Fibroblast of the aortic adventitia (primary cell): ENCODE measurements at places on chromosomes 12 and 14. TPM values are rescaled to one million over a fixed set of nuclear protein-coding genes. Genes with fewer than 3 reads are reported as not detected.

DNA sequence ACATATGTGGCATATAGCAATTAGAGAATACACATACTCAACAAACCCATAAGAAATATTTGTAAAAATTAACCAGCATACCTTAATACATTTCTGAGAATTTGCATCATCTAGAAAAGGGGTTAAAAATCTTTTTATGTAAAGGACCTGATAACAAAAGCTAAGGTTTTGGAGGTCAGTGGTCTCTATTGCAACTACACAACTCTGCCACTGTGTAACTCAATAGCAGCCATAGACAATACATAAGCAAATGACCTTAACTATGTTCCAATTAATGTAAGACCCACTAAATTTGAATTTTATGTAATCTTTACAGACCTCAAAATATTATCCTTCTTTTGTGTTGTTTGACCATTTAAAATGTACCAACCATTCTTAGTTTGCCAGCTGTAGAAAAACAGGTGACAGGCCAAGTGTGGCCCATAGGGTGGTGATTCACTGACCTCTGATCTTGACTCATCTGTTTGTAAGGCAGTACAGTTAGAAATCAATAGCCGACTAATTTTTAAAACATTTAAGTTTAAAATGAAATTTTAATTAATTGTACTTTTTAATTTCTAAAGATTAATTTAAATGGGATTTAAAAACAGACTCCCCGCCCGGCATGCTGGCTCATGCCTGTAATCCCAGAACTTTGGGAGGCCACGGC is 7.4 kb upstream of the EPS8 start:
- DNase-seq: no peak

DNA sequence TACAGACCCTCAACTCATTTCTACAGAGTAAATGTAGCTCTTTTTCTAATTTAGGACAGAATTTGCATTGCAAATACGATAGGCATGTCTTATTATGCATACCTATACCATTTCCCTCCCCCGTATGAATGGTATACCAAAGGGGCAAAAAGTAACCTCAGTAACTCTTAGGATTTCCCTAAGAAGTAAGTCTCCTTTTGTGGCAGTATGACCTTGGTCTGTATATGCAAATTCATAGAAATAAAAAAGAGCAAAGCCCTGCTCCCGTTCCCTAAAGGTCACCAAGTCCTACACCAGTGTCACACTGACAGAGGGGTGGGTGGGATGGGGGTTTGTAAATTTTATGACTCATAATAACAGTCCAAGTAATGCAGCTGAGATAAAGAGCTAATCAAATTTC is 365.8 kb upstream of the CCDC196 start:
- no peak for DNase-seq

DNA sequence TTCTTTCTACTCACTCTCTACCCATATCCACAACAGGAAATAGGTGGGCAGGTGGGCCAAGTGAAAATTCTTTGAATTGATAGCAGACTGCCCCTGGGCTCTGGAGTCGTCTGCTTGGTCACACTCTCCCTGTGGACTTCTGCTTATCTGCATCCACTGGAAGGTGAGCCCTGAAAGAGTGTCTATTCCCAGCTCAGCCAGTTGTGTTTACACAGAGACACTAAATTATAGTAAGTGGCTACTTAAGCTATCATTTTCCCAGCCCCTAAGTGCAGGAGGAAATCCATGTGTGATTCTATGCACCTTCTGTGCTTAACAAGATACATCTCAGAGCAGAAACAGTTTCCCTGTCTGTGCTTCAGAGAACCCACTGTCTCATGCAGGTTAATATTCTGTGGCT is 338.4 kb downstream of the FUT8 start:
- no peak for DNase-seq

DNA sequence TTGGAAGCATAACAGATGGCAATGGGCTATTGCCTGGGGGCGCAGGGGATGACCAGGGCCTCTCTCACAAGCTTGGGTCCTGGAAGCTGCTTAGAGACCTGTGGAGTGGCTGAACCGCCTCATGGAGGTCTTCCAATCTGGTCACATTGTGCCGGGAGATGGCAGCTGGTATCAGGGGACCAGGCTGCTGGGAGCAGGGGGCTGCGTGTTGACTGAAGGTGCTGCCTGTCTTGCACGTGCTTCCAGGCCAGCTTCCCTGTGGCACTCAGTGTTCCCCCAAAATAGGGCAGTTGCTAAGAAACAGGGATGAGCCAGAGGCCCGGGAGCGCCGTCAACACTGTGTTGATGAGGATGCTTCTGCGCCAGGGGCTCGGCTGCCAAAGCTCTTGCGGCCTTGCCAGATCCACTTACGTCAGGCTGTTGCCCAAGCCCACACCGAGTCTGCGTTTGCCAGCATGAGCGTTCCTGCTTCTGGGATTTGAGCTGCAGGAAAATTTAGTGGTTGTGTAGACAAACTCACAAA is 39.8 kb downstream of the ELK3 start:
- DNase-seq: peak; percentile 98

The FIGNL2 gene
- 0.18 TPM in 1 of 2 replicates, not detected in the other for total RNA-seq

DNA sequence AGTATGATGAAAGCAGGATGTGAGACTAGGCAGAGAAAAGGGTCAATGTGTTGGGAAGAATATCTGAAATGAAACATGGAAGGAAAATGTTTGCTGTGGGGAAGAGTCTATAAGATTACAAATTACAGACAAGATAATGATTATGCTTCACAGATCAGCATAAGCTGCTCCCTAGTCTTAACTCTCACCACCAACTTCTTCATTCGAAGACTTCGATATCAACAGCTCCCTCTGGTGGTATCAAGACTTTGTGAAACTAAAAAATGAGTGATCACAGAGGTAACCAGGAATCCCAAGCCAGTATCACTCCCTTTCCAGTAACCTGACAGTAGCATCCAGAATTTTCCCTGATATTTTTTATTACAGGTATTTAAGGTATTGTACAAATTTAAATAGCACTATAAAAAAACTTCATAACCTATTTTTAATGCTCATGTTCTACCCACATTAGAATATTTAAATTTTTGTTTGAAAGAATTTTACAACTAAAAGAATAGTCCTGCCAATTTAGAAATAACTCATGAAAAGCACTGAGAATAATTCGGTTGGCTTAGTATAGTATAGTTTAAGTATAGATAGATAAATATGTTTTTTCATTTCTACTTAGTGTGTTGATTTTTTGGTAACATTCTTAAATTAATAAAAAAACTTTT is 84.4 kb downstream of the C2CD5 start:
- peak; percentile 65 for DNase-seq

The INHBC gene
- total RNA-seq: not detected in 2 replicates

DNA sequence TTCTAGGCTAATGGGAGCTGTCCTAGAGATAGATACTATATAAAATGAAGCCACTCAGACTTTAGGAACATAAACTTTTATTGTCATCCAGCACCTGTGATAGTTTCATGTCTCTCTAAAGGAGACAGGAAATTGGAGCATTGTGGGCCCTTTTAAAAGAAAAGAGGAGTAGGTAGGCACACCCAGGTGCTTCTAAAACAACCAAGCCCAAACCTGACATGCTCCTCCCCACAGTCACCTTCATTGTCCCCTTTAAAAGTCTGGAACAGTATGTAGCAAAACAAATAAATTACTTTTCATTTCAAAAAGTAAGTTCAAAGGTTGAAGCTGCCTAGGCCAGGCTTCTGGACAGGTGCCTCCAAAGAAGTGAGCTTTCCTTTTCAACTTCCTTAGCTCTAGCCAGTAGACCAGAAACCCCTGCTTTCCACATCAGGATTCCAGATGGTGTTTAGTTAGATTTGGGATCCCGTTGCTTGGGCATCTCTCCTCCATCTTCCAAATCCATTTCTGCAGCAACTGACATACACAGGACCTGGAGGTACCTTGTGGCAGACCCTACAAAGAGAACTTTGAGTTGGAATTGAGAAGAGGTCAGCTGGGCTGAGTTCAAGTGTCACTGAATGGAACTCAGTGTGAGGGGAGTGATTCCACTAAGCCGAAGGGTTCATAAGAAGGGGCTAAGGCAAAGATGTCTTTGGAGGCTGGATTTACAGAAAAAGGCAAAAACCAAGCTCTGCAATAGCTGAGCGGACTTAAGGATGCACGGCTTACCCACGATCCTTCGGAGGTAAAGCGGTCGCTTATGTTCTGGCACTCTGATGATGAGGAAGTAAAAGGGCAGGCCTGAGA is 6.9 kb downstream of the OXA1L start:
- DNase-seq: no peak

The NINJ2 gene
- total RNA-seq: 0.45 TPM in 1 of 2 replicates, not detected in the other

DNA sequence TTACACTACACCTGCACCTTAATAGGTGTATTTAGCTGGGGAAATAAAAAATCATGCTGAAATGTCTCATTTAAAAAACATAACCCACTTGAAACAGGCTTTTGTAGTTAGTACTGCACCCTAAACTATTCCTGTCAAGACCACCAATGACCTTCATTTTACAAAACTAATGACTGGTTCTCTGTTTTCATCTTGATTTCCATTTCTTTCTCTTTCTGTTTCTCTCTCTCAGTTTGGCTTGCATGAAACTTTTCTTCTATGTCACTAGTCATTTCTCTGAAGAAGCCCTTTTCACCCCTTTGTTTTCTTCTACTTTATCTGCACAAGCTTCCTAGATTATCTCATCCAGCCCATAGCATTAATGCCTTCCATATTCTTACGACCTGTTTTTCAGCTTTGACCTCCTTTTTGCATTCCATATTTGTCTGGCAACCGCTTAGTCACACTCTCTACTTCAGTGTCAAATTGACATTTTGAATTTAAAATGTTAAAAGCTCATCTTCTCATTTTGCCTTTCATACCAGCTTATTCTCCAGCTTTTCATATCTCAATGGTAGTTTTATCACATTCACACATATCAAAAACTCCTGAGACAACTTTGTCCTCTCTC is 32.7 kb upstream of the KLRF1 start:
- no peak for DNase-seq

DNA sequence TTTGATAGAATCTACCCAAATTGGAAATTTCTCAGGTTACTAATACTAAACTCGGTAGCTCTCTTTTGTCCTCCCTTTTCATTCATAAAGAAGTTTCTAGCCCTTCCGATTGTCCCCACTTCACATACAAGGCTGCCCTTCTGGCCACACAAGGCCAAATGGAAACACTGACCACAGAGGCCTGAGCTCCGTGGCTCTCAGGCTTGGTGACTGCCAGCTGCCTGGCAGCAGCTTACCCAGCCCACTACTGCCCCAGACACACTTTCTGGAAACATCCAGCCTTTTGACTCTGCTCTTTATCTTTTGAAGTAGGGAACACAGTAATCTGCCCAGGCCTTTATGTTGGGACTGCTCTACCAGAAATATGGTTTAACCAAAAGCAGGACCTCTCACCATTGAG is 167.2 kb downstream of the GCH1 start:
- no peak for DNase-seq

GRCh38 chr12:117280019-117280680 is 81.3 kb downstream of the NOS1 start:
- DNase-seq: no peak

DNA sequence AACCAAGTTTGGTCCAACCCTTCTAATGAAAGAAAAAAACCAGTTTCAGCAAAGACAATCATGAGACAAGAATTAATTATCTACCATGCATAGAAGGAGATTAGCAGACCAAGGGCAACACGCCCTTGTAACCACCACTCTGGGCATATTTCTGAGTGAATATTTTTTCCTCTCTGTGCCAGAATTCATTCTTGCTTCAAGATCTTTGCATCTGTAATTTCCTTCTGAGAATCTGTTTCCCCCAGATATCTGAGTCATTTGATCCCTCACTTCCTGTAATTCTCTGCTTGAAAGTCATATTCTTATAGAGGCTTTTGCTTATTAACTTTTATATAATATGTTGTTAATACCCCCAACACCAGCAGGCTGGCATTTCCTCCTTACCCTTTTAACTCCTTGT is 243.7 kb downstream of the SLC16A7 start:
- peak; percentile 22 for DNase-seq

- no peak for DNase-seq
Observed at GRCh38 chr14:25056688-25057078, 6.7 kb upstream of the STXBP6 start.

DNA sequence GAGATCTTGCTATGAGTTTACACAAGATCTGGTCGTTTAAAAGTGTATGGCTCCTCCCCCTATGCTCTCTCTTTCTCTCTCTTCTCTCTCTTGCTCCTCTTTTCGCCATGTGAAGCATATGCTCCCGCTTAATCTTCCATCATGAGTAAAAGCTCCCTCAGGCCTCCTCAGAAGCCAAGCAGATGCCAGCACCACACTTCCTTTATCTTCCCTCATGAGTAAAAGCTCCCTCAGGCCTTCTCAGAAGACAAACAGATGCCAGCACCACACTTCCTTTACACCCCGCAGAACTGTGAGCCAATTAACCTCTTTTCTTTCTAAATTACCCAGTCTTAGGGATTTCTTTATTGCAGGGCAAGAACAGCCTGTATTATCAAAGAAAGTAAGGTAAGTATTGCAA is 152.4 kb downstream of the SEC23A start:
- DNase-seq: no peak

The LGR5 gene
- total RNA-seq: 7.8 TPM in 1 of 2 replicates, not detected in the other

DNA sequence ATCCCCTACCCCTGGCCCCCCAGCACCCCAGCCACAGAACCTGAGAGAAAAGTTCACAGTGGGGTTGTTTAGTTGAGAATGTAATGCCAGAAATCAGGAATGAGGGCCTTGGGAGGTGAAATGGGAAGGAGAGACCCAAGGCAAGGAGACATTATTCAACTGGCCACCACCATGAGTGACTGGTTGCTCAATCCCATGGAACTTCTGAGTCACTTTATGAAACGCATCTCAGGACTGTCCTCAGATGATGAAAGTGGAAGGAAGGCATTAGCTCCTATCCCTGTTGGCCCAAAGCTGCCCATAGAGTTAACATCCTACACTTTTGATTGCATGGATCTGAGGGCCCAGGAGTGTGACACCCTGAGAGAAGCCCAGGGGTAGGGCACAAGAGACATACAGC is 25.4 kb upstream of the TCL1A start:
- DNase-seq: no peak

DNA sequence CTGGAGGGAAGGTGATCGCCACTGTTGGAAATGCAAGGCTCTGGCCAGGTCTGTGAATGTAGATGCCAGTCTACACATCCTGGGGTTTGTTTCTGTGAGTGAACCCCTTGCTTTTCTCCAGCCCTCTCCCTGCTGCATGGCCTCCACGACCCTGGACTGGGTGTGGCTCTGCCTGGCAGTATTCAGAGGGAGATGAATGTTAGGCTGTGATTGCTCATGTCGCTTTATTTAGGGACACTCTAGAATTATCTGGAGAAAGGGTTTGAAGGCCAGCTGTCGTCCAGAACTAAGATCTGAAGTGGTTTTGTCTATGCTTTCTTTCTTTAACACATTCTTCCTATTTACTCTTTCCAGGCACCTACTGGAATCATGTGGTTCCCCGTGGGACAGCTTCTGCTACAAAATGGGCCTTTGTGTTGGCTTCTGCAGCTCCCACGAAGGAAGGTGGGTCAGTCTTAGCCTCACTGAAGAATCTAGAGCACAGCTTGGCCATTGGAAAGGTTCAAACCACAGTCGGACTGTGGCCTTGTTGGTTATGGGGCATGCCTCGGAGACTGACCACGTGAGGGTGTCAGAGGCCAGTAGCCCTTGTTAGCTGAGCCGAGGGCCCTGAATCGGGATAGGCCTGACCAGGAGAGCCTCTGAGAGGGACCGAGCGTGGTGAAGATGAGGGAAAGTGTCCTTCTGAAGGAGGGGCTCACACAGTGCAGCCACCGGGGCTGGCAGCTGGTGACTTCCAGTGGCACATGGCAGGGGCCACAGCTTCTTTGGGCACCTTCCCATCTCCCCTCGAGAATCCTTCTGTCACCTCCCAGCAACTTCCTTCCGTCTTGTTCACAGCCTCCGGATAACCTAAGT is 59.1 kb downstream of the ANKRD9 start:
- DNase-seq: no peak

The SLC10A1 gene
- total RNA-seq: not detected in 2 replicates

The PLD4 gene
- 0.09 and 0.16 TPM in 2 replicates for total RNA-seq

The BDKRB2 gene
- 7.4 and 23.1 TPM in 2 replicates for total RNA-seq

The GPD1 gene
- 0.36 TPM in 1 of 2 replicates, not detected in the other for total RNA-seq
